Fibroblast of lung (primary cell): ENCODE measurements at places on chromosomes 6 and 20. TPM values are rescaled to one million over a fixed set of nuclear protein-coding genes. Genes with fewer than 3 reads are reported as not detected.

The SUMO4 gene
- polyA plus RNA-seq: not detected in 2 replicates

DNA sequence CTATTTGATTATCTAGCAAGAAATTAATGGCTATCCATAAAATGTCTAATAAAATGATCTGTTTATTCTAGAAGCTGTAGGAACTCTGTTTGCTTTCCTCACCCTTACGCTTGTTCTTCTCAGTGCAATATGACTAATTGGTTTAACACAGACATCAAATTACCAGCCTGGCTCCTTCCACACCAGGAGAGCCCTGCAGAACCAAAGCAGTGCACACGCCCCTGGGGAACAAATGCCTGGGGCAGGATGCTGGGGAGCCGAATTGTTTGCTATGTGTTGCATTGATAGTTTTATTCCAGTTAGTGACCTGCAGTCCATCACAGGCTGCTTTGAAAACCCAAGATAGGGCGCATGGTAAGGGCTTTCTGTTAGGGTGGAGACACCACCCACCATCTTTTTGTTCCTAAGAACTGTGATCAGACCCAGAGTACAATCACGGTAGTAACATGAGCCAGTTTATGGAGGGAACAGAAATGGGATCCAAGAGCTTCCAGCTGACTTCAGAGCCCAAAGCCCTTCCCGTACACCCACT lies 126.4 kb upstream of the CD93 start:
- no peak for DNase-seq

- no peak for DNase-seq
Observed at GRCh38 chr6:107115695-107116327, 496 bp upstream of the BEND3 start.

The QRSL1 gene
- polyA plus RNA-seq: 8.2 and 10.2 TPM in 2 replicates

GRCh38 chr6:148720406-148720805 lies 26.4 kb upstream of the UST start:
- peak; percentile 22 for DNase-seq

DNA sequence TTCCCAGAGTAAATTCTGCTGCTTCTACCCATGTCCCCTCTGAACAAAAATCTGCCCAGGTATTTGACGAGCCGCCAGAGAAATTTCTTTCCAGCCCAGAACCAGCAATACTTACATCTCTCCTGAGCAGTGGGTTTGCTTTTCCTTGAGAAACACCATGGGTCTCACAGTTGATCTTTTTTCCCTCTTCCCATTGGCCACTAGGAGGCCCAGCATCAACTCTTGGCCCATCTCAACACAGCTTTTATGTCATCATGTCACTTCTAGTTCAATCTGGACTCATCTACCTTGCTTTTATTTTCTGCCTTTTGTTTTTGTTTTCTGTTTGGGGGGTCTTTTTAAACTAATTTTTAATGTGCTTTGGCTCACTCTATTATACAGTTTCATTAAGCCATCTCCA lies 18.8 kb downstream of the MAFB start:
- DNase-seq: no peak

DNA sequence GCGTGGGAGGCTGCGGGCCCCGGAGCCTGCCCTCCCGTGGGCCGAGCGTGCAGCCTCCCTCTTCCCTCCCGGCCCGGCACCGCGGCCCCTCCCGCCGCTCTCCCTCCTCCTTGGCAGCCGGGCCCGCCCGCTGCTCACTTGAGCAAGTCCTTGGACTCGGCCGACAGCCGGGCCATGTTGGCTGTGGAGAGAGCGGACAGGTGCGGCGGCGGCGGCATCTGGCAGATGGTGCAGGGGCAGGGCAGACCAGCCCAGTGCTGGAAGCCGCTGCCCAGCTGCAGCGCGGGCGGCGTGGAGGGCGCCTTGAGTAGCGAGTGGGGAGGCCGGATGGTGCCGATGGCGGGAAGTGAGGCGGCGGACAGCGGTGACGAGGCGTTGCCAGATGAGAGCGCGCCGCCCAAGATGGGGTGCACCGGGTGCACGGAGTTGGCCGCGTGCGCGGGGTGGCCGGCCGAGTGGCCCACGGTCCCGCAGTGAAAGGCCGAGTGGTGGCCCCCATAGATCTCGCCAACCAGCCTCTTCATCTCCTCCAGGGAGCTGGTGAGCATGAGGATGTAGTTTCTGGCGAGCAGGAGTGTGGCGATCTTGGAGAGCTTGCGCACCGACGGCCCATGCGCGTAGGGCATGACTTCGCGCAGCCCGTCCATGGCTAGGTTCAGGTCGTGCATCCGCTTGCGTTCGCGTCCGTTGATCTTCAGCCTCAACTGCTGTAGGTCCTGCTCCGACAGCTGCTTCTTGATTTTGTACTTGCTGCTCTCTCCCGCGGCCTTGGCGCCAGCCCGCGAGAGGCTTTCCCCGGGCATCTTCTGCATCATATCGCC lies 766 bp downstream of the OLIG3 start:
- no peak for DNase-seq

- DNase-seq: peak; percentile 27
Observed at GRCh38 chr6:157099912-157100593, 223.3 kb downstream of the TMEM242 start.

DNA sequence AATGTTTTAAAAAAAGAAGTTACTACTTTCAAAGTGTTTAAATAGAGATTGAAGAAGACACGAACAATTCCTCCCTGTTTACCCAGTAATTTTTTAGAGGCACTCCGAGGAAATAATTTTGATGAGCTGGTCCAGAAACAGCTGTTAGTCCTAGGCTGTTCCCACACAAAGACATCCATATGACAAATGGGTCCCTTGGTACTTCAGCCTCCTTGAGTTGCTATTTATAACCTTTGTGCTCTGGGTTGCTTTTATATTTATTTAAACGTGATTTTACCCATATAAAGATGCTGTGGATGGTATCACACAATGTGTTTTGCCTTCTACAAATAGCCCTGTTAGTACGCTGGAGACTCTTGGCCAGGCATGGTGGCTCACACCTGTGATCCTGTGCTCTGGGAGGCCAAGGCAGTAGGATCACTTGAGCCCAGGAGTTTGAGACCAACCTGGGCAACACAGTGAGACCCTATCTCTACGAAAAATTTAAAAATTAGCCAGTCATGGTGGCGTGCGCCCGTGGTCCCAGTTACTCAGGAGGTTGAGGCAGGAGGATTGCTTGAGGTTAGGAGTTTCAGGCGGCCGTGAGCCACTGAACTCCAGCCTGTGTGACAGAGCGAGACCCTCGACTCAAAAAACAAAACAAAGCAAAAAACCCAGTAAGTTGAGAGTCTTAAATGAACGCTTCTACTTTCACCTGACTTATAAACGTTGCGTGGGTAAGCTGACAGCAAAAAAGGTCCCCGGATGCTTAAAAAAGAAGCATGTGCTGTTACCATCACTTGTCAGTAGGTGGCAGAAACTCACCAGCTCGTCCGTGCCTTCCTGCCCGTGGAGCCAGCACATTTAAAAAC lies 56.9 kb upstream of the ARMH2 start:
- DNase-seq: peak; percentile 62

The KHDC1L gene
- polyA plus RNA-seq: 0.12 and 0.19 TPM in 2 replicates

The NNAT gene
- polyA plus RNA-seq: 0.74 and 2.4 TPM in 2 replicates

The TCF21 gene
- 13.5 and 20.5 TPM in 2 replicates for polyA plus RNA-seq

DNA sequence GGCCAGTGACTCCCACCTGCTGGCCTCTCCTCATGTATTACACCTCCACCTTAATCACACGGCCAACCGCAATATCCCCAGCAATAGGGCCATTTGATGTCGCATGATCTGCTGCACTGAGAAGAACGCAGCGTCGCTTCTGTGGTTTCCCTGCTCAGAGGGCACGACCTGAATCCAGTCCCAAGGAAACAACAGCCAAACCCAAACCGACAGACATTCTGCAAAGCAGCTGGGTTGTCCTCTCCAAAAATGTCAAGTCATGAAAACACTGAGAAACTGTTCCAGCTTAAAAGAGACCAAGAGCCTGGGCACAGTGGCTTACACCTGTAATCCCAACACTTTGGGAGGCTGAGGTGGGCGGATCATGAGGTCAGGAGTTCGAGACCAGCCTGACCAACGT lies 7.5 kb upstream of the BPI start:
- no peak for DNase-seq

The ZDHHC14 gene
- 1.7 and 2.3 TPM in 2 replicates for polyA plus RNA-seq

DNA sequence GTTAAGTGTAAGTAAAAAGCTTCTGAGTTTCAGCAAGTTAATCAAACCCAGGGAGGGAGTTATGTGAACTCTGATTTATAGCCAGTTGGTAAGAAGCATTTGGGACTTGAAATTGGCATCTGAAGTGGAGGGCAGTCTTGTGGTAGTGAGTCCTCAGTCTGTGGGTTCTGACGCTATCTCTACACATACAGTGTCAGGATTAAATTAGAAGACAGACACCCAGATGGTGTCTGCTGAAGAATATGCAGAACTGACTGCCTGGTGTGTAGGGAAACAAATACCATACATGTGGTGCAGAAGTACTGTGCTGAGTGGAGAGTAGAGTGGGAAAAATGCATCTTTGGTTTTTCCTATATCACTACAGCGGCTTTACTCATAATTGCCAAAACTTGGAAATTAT lies 43.5 kb upstream of the PLN start:
- no peak for DNase-seq

DNA sequence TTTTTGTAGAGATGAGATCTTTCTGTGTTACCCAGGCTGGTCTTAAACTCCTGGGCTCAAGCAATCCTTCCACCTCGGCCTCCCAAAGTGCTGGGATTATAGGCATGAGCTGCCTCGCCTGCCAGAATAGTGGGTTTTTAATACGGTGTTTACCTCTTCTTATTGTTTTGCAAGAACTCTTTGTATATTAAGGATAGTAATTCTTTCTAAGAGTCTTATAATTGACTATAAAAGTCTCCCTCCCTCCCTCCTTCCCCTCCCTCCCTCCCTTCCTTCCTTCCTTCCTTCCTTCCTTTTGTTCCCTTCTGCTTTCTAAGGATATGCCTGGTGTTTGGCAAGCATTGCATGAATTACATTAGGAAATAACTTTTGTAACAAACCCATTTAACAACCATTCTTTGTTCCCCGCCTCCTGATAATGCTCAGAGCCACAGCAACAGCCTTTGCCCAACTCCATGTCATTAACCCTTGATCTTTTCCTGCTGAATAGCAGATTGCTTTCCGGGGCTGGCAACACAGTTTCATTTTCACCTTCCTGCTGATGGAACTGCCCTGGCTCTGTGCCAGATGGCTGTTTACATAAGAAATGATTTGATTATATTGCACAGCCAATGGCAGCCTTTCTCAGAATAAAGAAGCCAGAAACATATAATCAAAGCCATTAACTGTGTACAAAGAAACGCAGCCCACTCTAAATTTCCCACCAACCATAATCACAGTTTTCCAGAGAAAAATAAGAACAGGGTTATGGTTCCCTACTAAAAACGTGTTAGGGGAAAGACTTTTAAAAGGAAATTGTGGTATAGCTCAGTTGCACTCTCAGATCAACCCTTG lies 143.7 kb upstream of the PTPN1 start:
- peak; percentile 95 for DNase-seq

The TAAR2 gene
- polyA plus RNA-seq: not detected in 2 replicates

The EPHA7 gene
- 0.03 TPM in 1 of 2 replicates, not detected in the other for polyA plus RNA-seq
